ENCODE measurements at places on chromosomes 5 and 9.

DNA sequence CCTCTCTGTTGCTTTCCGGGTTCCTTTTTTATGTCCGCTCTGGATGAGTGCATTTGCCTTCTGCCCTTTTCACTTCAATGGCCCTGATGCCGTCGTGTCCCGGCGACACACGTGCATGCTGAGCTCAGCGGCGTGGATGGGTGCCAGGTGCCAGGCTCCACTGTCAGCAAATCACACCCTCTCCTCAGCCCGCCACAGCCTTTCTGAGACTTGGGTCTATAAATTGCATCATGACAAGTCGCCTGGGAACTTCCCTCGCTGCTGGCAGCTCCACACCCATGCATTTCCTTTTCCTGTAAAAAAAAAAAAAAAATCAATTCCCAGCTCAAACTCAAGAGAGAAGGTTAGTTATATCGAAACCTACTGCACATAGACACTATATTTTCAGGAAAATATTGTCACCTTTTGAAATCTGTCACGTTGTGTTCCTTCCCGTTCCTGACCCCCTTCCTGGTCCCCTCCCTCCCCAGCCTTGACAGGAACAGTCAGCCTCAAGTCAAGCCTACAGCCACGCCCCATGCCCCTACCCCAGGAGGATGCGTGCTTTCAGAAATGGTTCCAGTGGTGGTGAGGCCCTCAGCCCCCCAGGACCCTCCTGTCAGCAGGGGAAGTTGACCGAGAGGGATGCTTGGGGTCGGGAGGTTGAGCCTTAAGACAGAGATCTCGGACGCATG lies 110.3 kb upstream of the PTCH1 start:
- DNase-seq = no peak

DNA sequence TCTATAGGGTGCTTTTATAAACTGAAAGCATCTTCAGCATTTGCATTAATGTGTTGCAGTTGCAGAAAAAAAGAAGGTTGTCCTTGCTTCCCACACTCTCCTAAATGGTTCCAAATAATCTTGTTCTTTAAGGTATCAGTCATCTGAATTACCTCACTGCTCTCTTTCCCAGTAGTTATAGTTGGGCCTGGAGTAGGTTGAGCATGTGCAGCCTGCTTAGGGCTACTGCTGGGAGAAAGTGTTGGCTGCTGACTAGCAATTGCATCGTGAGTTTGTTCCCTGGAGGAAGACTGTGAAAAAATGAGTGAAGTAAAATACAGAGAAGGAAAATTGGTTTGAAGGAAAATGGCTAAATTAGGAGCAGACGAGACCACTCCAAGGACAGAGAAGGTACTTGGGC lies 74.5 kb downstream of the PRR16 start:
- peak; percentile 28 for DNase-seq

- DNase-seq = no peak
Observed at GRCh38 chr5:31328040-31328733, 134.7 kb downstream of the CDH6 start.

- DNase-seq = no peak
Observed at GRCh38 chr9:26974927-26975326, 18.7 kb downstream of the IFT74 start.

- DNase-seq = peak; percentile 33
Observed at GRCh38 chr9:33167972-33168461, 881 bp upstream of the B4GALT1 start.

DNA sequence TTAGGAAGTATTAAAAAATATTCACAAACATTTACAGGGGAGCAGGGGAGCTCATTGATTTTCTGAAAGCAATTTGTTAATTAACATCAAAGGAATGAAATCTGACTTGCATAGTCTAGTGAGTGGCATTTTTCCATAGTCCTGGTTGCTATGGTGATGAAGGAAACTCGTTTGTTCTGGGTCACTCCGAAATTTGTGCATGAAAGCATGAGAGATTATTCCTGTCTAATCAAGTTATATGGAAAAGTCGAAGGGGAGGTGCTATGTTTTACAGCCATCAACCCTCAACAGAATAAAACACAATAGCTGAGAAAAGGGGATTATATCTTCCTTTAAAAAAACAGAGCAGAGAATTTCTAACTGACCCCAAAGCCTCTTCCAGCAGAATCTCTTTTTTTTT lies 1495.7 kb upstream of the WWC1 start:
- DNase-seq = no peak

DNA sequence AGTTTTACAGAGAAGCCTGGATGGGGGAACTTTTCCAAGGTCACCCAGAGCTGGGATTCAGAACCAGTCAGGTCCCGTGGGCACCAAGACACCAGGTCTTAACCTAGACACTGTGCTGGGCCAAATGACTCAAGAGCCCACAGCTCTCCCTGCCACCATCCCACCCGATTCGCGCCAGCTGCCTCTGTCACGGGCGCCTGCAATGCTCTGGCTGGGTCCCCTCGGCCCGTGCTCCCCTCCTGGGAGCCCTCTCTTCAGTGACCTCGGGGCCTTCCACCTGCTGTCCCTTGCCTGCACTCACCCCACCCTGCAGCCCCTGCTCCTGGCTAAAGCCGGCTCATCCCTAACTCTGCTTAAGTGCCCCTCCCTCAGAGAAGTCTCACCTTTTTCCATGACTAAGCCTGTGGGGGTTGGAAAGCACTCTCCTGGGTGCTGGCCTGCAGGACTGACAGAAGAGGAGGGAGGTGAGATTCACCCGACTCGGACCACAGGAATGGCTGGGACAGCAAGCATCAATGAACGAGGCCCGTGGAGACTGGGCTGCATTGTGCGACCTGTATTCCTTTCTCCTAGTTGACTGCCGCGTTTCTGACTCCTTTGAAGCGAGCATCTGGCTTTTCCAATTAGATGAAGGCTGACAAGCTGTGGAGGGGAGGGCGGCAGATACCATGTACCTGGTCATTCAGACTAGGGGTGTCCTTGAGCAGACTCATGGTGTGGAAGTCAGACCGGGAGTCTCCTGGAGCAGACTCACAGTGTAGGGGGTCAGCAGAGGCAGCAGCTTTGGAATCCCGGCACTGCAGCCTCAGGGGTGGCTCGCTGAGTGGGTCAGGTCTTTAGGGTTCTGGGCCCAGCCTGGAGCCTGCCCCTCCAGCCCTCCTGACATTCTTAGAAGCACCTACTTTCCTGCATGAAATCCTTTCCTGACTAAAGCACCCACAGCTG lies 5.8 kb upstream of the IL4 start:
- DNase-seq = no peak
